ENCODE measurements at places on chromosomes 3 and 15.

GRCh38 chr3:173870976-173871375 is 473.4 kb downstream of the NLGN1 start:
- DNase-seq = no peak

GRCh38 chr3:47491186-47491585 is 15.4 kb upstream of the SCAP start:
- DNase-seq = no peak

- no peak for DNase-seq
These were observed 633.1 kb upstream of the TBL1XR1 start for GRCh38 chr3:177830411-177830849.

DNA sequence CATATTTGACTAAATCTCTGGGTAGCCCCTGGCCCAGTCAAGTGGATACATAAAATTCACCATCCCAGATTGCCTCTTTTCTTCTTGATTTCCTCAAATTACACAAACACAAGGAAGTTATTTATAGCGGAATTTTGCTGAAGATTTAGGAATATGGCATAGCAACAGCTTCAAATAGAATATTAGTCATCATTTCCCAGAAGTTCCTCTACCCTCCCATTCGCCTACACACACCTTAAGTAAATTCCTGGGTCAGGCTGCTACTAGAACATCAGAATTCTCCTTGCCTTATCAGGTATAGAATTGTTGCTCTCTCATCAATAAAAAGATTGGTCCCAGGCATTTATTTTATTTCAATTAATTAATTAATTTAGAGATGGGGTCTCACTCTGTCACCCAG is 31.6 kb downstream of the MESD start:
- DNase-seq = no peak

DNA sequence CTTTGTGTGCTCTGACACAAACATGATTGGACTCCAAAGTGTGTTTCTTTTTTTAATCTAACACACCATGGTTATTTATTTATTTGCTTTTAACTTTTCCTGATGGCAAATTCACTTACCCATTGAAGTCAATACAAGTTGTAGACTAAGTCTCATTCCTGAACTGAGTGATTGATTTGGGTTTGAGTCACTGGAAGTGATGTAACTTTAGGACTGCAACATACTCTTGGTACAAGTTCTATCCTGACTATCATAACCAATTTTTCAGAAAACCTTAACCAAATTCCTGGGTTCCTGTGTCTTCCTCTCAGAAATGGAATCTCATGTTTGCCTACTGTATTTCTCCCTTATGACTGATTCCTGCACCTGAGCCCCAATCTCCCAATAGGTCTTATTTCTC is 590.0 kb upstream of the ROBO1 start:
- DNase-seq = no peak

DNA sequence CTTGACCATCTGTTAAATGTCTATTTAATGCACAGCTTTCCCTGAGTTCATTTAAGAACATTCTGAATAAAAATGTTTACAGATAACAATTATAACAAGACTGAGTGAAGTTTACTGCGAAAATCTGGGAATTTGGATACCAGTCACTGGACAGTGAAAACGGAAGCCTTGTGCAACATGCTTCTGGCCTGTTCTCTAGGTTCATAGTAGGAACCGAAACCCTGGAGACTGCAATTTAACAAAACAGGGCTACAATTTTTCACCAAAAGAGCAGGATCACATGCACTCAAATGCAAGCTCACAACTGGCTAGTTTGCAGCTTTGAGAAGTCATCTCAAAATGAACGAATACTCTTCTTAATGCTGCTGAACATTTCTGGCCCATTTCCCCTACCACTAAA is 435.9 kb downstream of the NR2F2 start:
- DNase-seq = no peak

DNA sequence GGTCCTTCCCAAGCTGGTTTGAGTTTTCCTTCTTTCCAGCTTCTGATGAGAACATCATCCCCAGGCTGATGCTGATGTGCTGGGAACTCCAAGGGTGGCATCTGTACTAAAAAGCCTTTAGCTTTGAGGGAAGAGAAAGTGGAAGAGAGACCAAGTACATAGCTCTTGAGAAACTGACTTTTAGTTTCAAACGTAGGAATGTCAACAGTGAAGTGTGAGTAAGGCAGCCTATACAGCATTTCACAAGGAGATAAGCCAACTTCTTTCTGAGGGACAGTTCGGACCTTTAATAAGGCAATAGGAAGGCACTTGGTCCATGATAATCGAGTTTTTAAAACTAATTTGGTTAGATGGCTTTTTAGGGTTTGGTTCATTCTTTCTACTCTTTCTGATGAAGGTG is 53.7 kb downstream of the DLG1 start:
- DNase-seq = no peak

- no peak for DNase-seq
These were observed 2.7 kb upstream of the FNDC3B start for GRCh38 chr3:172036541-172037215.
